ENCODE measurements at places on chromosomes 3 and 15. TPM values are rescaled to one million over a fixed set of nuclear protein-coding genes. Genes with fewer than 3 reads are reported as not detected.

Gene CYP11A1
- total RNA-seq = not detected

Gene EID1
- total RNA-seq = 200 TPM

Gene SSUH2
- 6.4 TPM for total RNA-seq

Gene ATR
- total RNA-seq = 7.6 TPM

Gene EPHB3
- total RNA-seq = 0.20 TPM

Gene GOLGA8K
- total RNA-seq = not detected

Gene SPINT1
- 29.7 TPM for total RNA-seq

Gene FMN1
- 1.4 TPM for total RNA-seq

Gene FGF12
- total RNA-seq = 1.5 TPM

Gene TP63
- not detected for total RNA-seq

Gene MYL3
- not detected for total RNA-seq

Gene ACTC1
- not detected for total RNA-seq

Gene TGM5
- total RNA-seq = not detected

Gene ETV5
- total RNA-seq = 49.8 TPM

Gene RYR3
- 0.12 TPM for total RNA-seq

Gene NANOGP8
- total RNA-seq = not detected

Gene MB21D2
- total RNA-seq = 9.2 TPM

DNA sequence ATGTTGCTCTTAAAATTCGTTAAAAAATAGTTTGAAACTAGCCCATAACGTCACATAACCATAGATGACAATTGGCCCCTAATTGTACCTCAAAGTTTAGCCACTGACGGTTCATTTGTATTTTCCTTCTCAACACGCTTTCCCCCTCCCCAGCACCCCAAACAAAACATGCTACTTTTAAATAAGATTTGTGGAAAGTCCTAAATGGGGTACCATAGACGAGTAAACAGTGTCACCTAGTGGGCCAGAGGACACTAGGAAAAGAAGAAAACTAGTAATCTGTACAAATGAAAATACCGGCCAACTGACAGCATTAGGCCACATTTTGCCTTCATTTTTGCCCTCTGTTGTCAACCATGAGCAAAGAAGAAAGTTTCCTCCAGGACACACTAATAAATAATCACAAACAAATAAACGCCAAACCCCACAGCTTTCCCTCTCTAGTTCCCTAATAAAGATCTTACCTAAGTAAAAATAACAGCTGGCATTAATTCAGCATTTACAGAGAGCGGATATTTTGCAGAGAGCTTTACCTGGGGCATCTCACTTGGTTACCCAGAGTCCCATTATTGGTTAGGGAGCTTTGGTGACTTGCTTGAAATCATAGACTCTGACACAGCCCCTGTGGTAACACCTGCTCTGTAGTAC is 175.1 kb upstream of the ATP11B start:
- peak; percentile 22 for DNase-seq

GRCh38 chr3:134357914-134358811 is 16.1 kb downstream of the AMOTL2 start:
- peak; percentile 98 for DNase-seq

GRCh38 chr15:55991802-55992768 is 1.3 kb downstream of the NEDD4 start:
- no peak for DNase-seq

DNA sequence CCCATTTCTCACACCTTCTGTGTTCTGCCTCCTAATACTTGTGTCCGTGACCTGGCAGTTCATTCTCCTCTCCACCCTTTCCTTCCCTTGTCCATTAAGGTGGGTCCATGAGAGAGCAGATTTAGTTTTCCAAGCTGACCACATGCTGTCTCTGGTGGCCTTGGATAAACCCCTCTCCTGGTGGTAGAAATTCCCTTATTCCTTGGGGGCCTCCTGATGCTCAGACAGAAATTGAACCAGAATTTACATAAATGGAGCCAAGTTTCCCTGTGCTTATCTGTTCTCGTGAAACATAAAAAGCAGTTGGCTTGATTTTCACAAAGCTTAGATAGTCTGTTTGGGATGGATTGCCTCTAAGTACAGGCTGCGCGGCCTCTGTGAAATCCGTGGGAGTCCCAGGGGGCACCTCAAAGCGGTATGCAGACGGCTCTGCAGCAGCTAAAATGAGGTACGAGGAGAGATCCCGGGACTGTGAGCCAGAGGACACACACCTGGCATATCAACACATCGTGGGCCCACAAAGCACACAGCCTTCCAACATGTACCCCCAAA is 101.0 kb upstream of the NMNAT3 start:
- DNase-seq = no peak

DNA sequence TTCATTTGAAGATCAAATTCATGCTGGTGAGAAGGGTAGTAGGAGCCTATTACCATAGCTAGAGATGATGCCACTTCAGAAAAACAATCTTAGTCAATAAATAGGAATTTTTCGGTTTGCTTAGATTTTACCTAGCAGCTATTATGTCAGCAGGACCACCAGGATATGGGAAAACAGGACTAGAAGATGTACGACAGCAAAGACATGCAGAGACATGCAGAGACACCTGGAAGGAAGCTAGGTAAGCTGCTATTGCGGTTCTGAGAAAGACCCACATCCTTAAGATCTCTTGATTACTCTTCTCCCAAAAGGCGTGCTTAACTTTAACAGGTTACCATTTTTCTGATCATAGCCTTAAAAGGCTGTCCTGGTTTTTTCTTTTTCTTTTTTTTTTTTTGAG is 64.8 kb upstream of the THSD4 start:
- DNase-seq = no peak

DNA sequence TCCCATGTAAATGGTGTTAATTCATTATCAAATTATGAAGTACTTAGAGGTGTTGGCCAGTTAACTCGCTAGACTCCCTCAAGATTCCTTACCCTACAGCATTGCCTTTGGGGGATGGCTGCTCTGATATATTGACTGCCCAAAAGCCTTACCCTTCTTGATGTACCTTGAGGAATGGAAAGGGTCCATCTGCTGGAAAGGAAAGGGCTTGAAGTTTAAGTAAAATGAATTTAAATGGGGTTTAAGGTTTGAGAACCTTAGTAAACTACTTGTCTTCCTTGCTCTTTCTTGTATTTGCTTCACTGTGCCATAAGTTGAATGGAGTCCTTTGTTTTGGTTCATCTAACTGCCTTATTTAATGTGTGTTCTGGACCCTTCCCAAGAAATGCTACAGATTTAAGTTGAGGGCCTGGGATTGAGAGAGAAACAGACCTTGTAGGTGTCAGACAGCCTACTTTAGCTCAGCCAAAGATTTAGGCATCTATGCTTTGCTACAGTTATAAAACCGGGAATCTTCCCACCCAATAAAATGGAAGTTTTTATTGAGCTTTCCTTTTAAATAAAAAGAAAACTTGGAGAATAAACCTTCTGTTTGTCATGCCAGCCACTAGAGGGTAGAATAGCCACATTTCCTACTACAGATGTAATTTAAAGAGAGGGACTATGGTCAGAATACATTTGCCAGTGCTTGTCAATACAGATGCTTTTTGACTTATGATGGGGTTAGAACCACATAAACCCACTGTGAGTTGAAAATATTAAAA is 25.3 kb downstream of the CMSS1 start:
- DNase-seq = peak; percentile 21

DNA sequence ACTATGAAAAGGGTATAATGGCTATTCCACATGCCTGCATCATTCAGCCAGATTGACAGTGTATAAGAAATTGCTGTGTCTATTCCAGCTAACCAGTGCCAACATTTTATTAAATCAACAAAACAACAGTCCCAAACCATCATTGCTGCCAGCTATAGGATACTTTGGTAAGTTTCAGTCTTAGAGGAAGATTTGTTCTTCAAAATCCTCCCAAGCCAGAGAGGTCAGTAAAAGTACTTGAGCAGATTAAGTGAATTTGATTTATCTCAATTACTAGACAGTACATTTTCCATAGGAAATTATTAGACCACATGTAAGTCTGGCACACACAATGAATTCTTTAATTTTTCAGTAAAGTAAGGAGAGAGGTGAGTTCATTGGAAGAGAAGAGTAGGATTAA is 50.7 kb downstream of the TFG start:
- DNase-seq = no peak

DNA sequence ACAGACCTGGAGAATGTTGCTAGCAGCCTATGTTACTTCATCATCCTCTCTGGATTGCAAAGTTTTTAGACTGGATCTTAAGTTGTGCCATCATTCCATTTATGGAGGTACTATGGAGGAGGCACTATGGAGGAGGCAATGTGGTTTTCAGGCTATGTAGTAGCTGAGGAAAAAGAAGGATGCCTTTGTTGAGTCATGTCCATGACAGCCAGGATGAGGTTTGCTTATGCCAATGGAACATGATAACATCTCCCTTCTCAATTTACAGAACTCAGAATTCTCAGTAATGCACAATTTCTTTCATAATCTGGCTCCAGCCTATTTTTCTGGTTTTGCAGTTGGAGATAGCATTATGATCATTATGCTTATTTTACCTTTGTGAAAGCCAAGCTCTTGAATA is 65.9 kb upstream of the TMEM108 start:
- no peak for DNase-seq

GRCh38 chr3:58804914-58805313 is 138.3 kb upstream of the FAM3D start:
- no peak for DNase-seq

- DNase-seq = no peak
Measured at GRCh38 chr15:29601811-29602210, 220.5 kb downstream of the TJP1 start.

- peak; percentile 78 for DNase-seq
Measured at GRCh38 chr3:152026033-152026556, 152.7 kb downstream of the SUCNR1 start.

DNA sequence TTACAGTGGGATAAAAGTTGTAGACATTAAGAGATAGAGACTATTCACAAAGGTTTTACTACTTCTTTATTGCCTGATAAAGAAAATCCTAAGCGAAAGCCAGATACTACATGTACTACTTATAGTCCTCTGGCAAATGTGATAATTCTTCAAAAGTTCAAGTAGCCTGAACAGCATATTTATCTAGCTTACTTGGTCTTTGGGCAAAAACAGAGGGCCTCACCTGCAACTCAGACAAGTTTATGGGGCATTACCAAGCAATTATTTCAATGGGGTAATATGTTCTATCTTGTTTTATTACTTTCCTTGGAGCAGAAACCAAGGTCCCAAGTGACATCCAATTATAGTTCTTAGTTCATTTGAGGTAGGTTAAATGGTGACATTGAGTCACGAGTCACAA is 390.1 kb upstream of the ARHGEF26 start:
- no peak for DNase-seq

- peak; percentile 85 for DNase-seq
Measured at GRCh38 chr15:48330855-48331795, at the start of gene DUT. Gene DUT, plus strand, starts transcription at chr15:48331429. Its CDS starts 87 bp downstream, at chr15:48331516.

GRCh38 chr3:53795176-53795575 is 51.0 kb downstream of the CHDH start:
- no peak for DNase-seq

DNA sequence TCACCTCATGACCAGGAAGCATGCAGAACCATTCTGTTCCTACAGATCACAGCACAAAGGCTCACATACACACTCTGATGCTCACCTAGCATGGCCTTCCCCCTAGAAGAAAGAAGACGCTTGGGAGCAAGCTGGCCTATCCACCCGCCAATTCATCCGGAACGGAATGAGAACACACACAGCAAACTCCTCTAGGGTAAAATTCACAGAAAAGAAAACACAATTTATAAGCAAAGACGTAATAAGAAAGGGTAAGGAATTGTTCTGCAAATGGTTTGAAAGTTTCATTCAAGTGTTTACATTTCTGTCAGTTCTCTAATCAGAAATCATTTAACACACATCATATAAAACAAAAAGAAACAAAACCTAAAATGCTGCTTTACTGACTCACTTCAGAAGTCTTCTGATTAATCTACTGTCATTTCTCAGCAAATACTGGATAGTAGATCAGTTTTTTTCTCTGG is 218.1 kb downstream of the OSBPL10 start:
- DNase-seq = peak; percentile 97

DNA sequence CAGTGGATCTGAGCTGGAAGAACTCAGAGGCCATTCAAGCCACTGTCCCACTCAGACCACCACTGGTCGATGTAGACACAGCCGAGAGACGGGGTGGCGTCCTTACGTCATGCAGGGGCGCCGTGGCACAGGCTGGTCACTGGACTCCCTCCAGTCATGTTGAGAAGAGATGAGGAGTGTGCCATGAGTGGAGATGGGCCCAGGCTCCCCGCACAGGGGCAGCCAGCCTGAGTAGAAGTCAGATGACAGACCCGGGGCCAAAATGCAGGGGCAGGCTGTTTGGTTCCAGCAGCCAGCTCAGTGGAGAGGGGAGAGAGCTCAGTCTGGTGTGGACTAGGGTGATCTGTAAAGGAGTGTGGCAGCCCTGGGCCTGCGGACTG is 33.4 kb upstream of the KIF23 start:
- DNase-seq = no peak

DNA sequence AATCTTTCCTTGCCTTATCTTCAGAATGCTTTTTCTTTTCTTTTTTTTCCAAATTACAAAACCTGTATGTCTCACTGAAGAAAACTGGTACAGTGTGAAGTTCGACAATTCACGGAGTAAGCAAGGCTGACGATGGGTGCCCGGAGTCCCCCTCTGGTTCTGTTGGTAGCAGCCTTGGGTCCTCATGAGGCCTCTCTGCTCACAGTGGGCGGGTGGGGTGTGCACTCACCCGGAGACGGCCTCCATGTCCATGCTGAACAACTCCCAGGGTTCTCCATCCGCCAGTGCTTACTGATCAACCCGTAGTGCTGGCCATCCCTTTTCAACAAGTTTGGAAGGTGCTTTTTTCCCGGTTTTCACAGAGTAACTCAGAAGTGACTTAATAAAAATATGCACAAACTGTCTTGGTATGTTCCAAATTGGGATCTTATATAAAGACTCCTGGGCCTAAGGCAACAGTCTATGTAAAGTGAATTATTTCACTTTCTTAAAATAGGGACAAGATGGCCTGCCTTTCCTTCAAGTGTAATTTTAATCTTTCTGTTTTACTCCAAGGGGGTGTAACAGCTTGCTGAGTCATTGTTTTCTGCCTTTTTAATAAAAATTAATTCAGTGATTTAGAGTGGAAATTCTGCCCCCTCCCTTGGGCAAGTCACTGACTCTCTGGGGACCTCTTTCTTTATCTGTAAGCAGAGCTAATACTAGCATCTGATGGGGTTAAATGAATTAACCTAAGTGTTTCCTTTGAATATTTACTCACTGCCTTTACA is 23.7 kb downstream of the LRRK1 start:
- no peak for DNase-seq

GRCh38 chr15:90650117-90650955 is 66.8 kb upstream of the BLM start:
- no peak for DNase-seq

DNA sequence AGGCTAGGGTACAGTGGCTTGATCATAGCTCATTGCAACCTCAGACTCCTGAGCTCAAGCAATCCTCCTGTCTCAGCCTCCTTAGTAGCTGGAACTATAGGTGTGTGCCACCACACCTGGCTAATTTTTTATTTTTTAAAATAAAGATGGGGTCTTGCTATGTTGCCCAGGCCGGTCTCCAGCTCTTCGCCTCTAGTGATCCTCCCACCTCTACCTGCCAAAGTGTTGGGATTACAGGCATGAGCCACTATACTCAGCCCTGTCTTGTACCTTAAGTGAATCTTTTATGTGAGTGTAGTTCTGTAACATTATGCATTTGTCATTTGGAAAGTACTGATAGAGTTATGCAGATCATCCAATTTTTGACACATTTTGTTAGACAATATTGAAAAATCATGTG is 66.9 kb upstream of the C15orf39 start:
- no peak for DNase-seq

Data from Caki2 (cell line).